Cardiac atrium fibroblast (primary cell): ENCODE measurements at places on chromosomes 11 and 22. TPM values are rescaled to one million over a fixed set of nuclear protein-coding genes. Genes with fewer than 3 reads are reported as not detected.

Gene YPEL4
- 0.16 TPM in 1 of 2 replicates, not detected in the other for total RNA-seq

Gene PYGM
- 5.8 and 9.7 TPM in 2 replicates for total RNA-seq

Gene HTATIP2
- total RNA-seq = 47.0 and 53.1 TPM in 2 replicates

Gene KCNK4
- not detected in 2 replicates for total RNA-seq
